ENCODE measurements at places on chromosomes 7 and 10. TPM values are rescaled to one million over a fixed set of nuclear protein-coding genes. Genes with fewer than 3 reads are reported as not detected.

The SYCE1 gene
- total RNA-seq: not detected

The PNPLA8 gene
- 48.2 TPM for total RNA-seq

The TUBAL3 gene
- total RNA-seq: not detected

The VSIR gene
- 22.8 TPM for total RNA-seq

The TBXAS1 gene
- 2.4 TPM for total RNA-seq

The HTR7 gene
- 0.59 TPM for total RNA-seq

The UCN3 gene
- total RNA-seq: not detected

The TAS2R3 gene
- total RNA-seq: 5.5 TPM

The EBF3 gene
- total RNA-seq: 1.4 TPM

The SCART1 gene
- 1.2 TPM for total RNA-seq

The CPA2 gene
- total RNA-seq: not detected

The PRKG1 gene
- 3.3 TPM for total RNA-seq

The POLR3A gene
- total RNA-seq: 9.7 TPM

- H3K27ac ChIP-seq: no peak overlapping the region
- H3K4me3 ChIP-seq: no peak overlapping the region
- H3K27me3 ChIP-seq: no peaks in the 10 kb centered on the region
- no peaks in the 10 kb centered on the region for H3K36me3 ChIP-seq
These were observed 108.5 kb downstream of the ZRANB1 start for GRCh38 chr10:125050383-125050782.

DNA sequence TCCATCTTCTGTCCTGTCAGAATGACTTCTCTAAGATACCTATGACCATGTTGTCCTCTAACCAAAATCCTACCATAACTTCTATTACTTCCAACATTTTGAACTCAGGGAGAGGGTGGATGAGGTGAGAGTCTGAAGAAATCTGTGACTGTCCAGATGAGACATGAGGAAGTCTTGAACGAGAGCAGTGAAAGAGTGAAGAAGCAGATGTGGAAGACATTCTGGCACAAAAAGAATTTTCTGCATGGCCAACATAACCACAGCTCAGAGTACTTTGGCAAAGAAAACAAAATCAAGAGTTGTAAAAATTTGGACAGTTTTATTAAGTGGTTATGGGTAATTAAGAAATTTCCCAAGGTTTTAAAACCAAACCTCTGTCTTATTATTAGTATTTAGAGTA lies 141.6 kb downstream of the CPEB3 start:
- H3K36me3 ChIP-seq: no peaks in the 10 kb centered on the region
- no peak overlapping the region for H3K4me3 ChIP-seq
- peaks cover 15% of the 10 kb centered on the region for H3K4me1 ChIP-seq
- DNase-seq: no peak
- no peak overlapping the region for H3K27ac ChIP-seq
- H3K27me3 ChIP-seq: no peaks in the 10 kb centered on the region

DNA sequence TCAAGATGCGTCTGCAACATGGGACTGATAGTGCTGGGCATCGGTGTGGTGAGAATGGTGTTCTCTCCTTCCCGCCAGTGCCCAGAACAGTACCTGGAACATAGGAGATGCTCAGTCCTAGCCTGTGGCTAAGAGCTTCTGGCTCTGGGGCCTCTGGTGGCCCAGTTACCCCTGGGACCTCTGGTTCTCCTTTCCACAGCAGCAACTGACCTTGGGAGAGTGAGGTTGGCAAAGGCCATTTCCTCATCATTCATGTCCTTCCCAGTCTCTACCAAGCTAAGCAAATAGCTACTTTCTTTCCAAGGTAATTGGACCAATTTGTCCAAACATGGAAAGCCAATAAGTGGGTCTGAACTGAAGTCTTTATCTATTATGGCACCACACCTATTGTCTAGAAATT lies 11.6 kb upstream of the GOLGA7B start:
- H3K4me3 ChIP-seq: no peak overlapping the region
- H3K4me1 ChIP-seq: peaks cover 6% of the 10 kb centered on the region
- H3K27ac ChIP-seq: no peak overlapping the region
- DNase-seq: no peak

DNA sequence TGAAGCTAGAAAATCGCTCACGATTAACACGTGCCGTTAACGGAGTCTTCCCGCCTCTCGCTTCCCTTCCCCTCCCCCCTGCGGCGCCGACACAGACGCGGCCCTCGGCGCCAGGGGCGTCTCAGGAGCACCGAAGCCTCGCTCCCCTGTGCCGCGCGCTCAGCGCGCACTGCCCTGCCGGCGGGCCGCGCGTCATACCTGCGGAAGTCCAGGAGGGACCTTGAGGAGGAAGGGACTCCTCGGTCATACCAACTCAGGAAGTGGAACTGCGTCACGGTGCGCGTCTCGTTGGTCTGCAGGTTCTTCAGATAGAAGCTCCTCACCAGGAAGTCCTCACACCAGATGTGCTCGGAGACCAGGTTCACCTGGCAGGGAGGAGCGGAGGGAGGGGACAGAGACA lies 239.6 kb downstream of the DNAJB6 start:
- no peaks in the 10 kb centered on the region for H3K4me1 ChIP-seq
- H3K36me3 ChIP-seq: no peaks in the 10 kb centered on the region
- H3K27me3 ChIP-seq: peaks cover 34% of the 10 kb centered on the region
- DNase-seq: no peak
- no peak overlapping the region for H3K4me3 ChIP-seq

GRCh38 chr7:124667312-124668153 lies 98.1 kb downstream of the GPR37 start:
- H3K4me1 ChIP-seq: no peaks in the 10 kb centered on the region

- H3K27ac ChIP-seq: no peak overlapping the region
- H3K4me3 ChIP-seq: no peak overlapping the region
- no peaks in the 10 kb centered on the region for H3K36me3 ChIP-seq
- no peaks in the 10 kb centered on the region for H3K27me3 ChIP-seq
- no peaks in the 10 kb centered on the region for H3K4me1 ChIP-seq
- DNase-seq: no peak
These were observed 56.3 kb upstream of the ABCB5 start for GRCh38 chr7:20558963-20559716.

GRCh38 chr10:123454987-123455386 lies 211.2 kb upstream of the GPR26 start:
- no peak for DNase-seq
- H3K4me3 ChIP-seq: no peak overlapping the region
- peaks cover 25% of the 10 kb centered on the region for H3K27me3 ChIP-seq
- no peaks in the 10 kb centered on the region for H3K4me1 ChIP-seq
- no peaks in the 10 kb centered on the region for H3K36me3 ChIP-seq

- no peak overlapping the region for H3K27ac ChIP-seq
- no peaks in the 10 kb centered on the region for H3K27me3 ChIP-seq
- H3K4me1 ChIP-seq: peaks cover 8% of the 10 kb centered on the region
- no peaks in the 10 kb centered on the region for H3K36me3 ChIP-seq
- DNase-seq: no peak
- no peak overlapping the region for H3K4me3 ChIP-seq
These were observed 184.0 kb upstream of the HABP2 start for GRCh38 chr10:113368666-113369364.

GRCh38 chr10:17808971-17809841 lies at the start of gene MRC1:
MRC1 (plus strand) TSS chr10:17809348; CDS start chr10:17809466, 118 bp downstream.
- H3K4me1 ChIP-seq: no peaks in the 10 kb centered on the region
- peaks cover 2% of the 10 kb centered on the region for H3K27me3 ChIP-seq
- peak within 1 kb of the TSS; percentile 33 for H3K4me3 ChIP-seq
- DNase-seq: no peak

DNA sequence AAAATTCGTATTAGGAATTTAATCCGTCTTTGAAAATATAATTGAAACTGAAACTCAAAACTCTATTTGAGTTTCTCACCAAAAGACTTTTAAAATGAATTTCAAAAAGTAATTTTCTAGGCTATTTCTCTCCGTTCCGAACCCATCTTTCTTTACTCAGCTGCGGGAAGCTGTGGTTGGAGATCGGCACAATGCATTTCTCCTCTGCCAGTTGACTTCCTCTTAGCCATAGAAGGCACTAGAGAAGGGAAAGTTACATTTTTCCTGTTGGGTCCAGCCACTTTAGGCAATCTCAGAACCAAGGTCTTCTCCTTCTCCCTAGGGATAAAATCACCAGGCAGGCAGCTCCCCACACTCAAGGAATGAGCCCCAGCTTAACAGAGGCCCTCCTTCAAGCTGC lies 133.6 kb upstream of the COL1A2 start:
- H3K36me3 ChIP-seq: no peaks in the 10 kb centered on the region
- no peak for DNase-seq
- no peak overlapping the region for H3K4me3 ChIP-seq
- peaks cover 5% of the 10 kb centered on the region for H3K4me1 ChIP-seq
- H3K27ac ChIP-seq: no peak overlapping the region
- H3K27me3 ChIP-seq: no peaks in the 10 kb centered on the region

- H3K4me1 ChIP-seq: peaks cover 2% of the 10 kb centered on the region
- no peak overlapping the region for H3K27ac ChIP-seq
- no peaks in the 10 kb centered on the region for H3K27me3 ChIP-seq
- DNase-seq: no peak
- H3K4me3 ChIP-seq: no peak overlapping the region
- no peaks in the 10 kb centered on the region for H3K36me3 ChIP-seq
These were observed 168.0 kb upstream of the ZNF32 start for GRCh38 chr10:43816351-43817321.

DNA sequence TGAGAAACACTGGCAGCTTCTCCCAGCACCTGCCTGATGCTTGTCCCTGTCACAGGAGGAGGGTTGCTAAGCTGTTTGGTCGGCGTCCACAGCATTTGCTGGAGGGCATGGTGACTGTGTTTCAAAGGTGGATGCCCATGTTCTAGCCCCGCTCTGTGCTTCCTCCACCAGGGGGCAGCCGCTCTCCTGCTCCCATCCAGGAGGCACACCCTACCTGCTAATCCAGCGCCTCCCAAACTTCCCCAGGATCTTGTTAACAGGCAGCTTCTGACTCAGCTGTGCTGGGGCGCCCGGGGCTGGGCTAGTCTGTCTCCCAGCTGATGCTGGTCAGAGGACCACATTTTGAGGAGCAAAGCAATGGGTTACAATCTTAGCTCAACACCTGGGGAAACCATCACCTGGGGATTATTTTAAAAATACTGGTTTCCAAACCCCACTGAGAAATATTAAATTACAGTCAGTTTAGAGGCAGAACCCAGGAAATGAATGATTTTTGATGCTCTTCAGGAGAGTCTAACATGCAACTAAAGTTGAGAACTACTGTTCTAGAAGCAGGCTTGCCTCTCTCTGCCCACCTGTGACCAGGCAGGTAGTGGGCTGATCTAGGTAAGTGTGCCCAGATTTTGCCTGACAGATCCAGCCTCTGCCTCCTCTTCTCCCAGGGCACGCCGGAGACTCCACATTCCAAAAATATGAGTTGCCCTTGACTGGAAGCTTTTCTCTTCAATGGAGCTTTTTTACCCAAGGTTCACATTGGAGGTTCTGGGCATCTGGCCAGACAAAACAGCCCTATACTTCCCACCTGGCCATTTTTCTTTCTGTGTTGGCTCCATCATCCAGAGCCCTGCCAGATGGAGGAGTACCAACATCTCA lies 92.7 kb upstream of the GPR26 start:
- peaks cover 48% of the 10 kb centered on the region for H3K27me3 ChIP-seq
- H3K36me3 ChIP-seq: no peaks in the 10 kb centered on the region
- H3K4me3 ChIP-seq: no peak overlapping the region
- no peaks in the 10 kb centered on the region for H3K4me1 ChIP-seq
- H3K27ac ChIP-seq: no peak overlapping the region
- DNase-seq: peak; percentile 69

- no peaks in the 10 kb centered on the region for H3K27me3 ChIP-seq
- no peak for DNase-seq
- H3K4me3 ChIP-seq: no peak overlapping the region
- no peaks in the 10 kb centered on the region for H3K36me3 ChIP-seq
These were observed 123.8 kb downstream of the TEX36 start for GRCh38 chr10:125559210-125559609.

GRCh38 chr10:77746047-77746707 lies 108.6 kb upstream of the KCNMA1 start:
- H3K36me3 ChIP-seq: no peaks in the 10 kb centered on the region
- no peaks in the 10 kb centered on the region for H3K4me1 ChIP-seq
- no peak overlapping the region for H3K27ac ChIP-seq
- no peaks in the 10 kb centered on the region for H3K27me3 ChIP-seq
- no peak for DNase-seq

DNA sequence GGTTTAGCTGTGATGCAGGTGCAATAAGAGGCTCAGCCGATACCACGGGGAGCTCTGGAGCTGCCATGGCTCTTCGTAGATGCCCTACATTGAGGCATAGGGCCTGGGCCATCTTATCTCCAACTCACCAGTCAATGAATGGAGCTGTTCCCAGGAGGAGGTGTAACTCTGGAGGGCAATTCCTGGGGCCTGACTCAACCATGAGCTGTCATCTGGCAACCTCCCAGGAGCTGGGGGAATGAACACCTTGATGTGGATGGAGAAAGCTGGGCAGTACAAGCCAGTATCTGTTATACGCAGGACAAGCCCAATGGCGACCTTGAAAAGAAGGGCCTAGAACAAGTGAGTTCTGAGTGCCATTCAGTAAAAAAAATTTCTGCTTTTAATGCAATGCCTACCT lies 224.0 kb upstream of the PLXDC2 start:
- H3K4me3 ChIP-seq: no peak overlapping the region
- no peak for DNase-seq
- no peaks in the 10 kb centered on the region for H3K27me3 ChIP-seq
- H3K4me1 ChIP-seq: no peaks in the 10 kb centered on the region
- H3K36me3 ChIP-seq: no peaks in the 10 kb centered on the region

DNA sequence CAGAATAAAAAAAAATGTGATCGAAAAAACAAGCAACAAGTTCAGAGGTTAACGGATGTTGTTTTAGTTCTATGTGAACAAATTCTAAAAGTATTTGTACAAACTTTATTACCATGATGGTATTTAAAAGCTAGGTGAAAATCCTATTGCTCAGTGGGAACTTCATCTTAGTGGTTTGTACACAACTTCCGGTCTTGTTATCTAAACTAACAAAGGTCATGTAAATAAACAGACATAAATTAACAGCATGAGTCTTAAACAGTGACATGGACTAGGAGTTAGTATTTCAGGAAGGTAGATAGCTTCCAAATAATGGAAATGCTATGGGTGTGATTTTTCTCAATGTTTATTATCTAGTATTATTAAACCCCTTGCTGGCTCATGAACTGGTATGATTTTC lies 83.8 kb downstream of the SPAG6 start:
- DNase-seq: no peak
- no peak overlapping the region for H3K4me3 ChIP-seq
- no peaks in the 10 kb centered on the region for H3K36me3 ChIP-seq
- no peak overlapping the region for H3K27ac ChIP-seq
